ENCODE measurements at places on chromosomes 2 and 18. TPM values are rescaled to one million over a fixed set of nuclear protein-coding genes. Genes with fewer than 3 reads are reported as not detected.

Gene ALPI
- total RNA-seq = not detected

Gene FEV
- not detected for total RNA-seq

Gene CCDC85A
- total RNA-seq = not detected

Gene SCYGR7
- not detected for total RNA-seq

Gene THSD7B
- total RNA-seq = not detected

Gene ANO7
- 0.86 TPM for total RNA-seq

Gene SYT4
- total RNA-seq = not detected

Gene MOCOS
- total RNA-seq = 0.04 TPM

Gene KCTD1
- 3.5 TPM for total RNA-seq

Gene RGPD4
- 0.64 TPM for total RNA-seq

Gene DNER
- total RNA-seq = not detected

Gene CHN1
- 18.4 TPM for total RNA-seq

Gene NEDD4L
- total RNA-seq = 3.0 TPM

Gene DSG1
- not detected for total RNA-seq

Gene TRIM43
- total RNA-seq = not detected

Gene FAM117B
- 6.4 TPM for total RNA-seq

Gene CGREF1
- total RNA-seq = 3.5 TPM

Gene KCNF1
- not detected for total RNA-seq

Gene SNED1
- 1.8 TPM for total RNA-seq

Gene HNMT
- 0.61 TPM for total RNA-seq

Gene SEPTIN10
- 0.31 TPM for total RNA-seq

Gene CSRNP3
- total RNA-seq = not detected

Gene GCKR
- not detected for total RNA-seq

Gene METTL4
- total RNA-seq = 21.4 TPM

Gene BMP10
- total RNA-seq = not detected

Gene COL6A3
- 7.0 TPM for total RNA-seq

Gene ACKR3
- 1.6 TPM for total RNA-seq

Gene IL36G
- total RNA-seq = not detected

Gene ESCO1
- 19.3 TPM for total RNA-seq

Gene CHRNG
- total RNA-seq = not detected

Gene WNT10A
- 1.0 TPM for total RNA-seq

Gene ANTXR1
- total RNA-seq = 0.22 TPM

Gene ASB3
- total RNA-seq = 17.8 TPM

Gene B3GNT7
- total RNA-seq = 0.13 TPM

Gene CRYBA2
- not detected for total RNA-seq

Gene C2orf78
- total RNA-seq = not detected

Gene MALL
- total RNA-seq = 0.50 TPM

Gene SLC9A4
- not detected for total RNA-seq

Gene PRR30
- total RNA-seq = not detected

Gene GAL3ST2
- 0.16 TPM for total RNA-seq

Gene SH3RF3
- total RNA-seq = 0.31 TPM

Gene CDH19
- total RNA-seq = not detected

Gene HRH4
- total RNA-seq = not detected

Gene MAIP1
- 40.8 TPM for total RNA-seq

Measured in CD8-positive, alpha-beta memory T cell (primary cell).